ENCODE measurements at places on chromosomes 5 and 9. TPM values are rescaled to one million over a fixed set of nuclear protein-coding genes. Genes with fewer than 3 reads are reported as not detected.

SLC6A19 gene
- total RNA-seq: 0.23 TPM

KCNIP1 gene
- not detected for total RNA-seq

RPL12 gene
- total RNA-seq: 951 TPM

FGF18 gene
- total RNA-seq: 1.7 TPM

ZDHHC21 gene
- 3.4 TPM for total RNA-seq

GARIN3 gene
- total RNA-seq: not detected

IRGM gene
- total RNA-seq: 0.18 TPM

TAF11L5 gene
- not detected for total RNA-seq

Data from Panc1 (cell line).